ENCODE measurements at places on chromosomes 3 and 15.

- no peak for DNase-seq
Observed at GRCh38 chr3:131143802-131144201, 117.1 kb downstream of the NEK11 start.

DNA sequence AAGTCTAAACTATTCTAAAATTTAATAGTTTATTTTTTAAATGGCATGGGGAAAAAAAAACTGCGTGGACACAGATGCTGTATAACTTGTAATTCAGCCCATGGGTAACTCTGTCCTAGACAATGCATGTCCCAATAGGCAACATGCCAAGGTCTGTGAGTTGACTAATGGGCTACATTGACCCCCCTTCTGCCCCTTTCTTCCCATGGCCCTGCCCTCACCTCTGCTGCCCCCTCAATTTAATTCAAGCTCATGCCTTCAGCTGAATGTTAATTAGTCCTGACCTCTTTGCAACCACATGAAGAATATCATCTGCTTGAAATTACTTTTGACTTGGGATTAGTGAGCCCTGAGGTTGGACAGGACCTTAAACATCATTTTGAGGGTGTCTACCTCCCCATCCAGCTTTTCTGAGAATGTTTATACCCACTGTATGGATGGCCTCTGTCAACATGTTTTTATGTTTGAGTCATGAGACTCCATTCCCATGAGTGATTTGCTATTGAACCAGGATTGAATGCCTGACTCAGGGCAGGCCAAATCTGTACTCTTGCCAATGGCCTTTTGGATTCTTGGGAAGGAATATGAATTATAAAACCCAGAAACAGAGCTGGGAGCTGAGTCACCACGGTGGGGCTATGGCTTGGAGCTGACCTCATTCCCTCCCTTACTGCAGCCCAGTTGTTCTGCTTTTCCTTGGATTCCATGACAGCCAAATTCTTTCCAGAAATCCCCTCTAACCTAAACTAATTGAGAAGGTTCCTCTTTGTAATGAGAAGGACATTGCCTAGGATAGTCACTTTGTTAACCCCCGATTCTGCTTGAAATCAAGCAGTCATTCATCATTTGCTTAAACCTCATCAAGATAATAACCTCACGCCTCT is 33.5 kb upstream of the PDE8A start:
- peak; percentile 33 for DNase-seq

- no peak for DNase-seq
Observed at GRCh38 chr3:196263819-196264218, 23.7 kb downstream of the PCYT1A start.

DNA sequence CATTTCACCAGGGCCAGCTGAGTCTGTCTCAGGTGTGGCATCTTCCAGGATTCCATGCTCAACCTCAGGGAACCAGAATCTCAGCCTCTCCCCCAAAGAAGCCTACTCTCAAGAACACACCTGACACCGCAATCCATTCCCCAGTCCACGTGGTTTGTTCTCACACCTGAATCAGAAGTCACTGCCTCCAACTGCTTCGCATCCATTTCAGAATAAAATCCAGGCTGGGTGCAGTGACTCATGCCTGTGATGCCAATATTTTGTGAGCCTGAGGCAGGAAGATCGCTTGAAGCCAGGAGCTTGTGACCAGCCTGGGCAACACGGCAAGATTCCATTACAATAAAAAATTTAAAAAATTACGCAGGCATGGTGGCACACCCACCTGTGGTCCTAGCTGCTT is 212.2 kb downstream of the FOXP1 start:
- peak; percentile 4 for DNase-seq

GRCh38 chr15:80885016-80885579 is 104.5 kb downstream of the MESD start:
- no peak for DNase-seq

- DNase-seq, result no peak
Observed at GRCh38 chr3:68759526-68760035, 172.8 kb downstream of the TAFA4 start.

- no peak for DNase-seq
Observed at GRCh38 chr15:101185770-101186169, 66.1 kb downstream of the CHSY1 start.

- DNase-seq, result peak; percentile 20
Observed at GRCh38 chr3:114362815-114363214, 69.0 kb downstream of the TIGIT start.

DNA sequence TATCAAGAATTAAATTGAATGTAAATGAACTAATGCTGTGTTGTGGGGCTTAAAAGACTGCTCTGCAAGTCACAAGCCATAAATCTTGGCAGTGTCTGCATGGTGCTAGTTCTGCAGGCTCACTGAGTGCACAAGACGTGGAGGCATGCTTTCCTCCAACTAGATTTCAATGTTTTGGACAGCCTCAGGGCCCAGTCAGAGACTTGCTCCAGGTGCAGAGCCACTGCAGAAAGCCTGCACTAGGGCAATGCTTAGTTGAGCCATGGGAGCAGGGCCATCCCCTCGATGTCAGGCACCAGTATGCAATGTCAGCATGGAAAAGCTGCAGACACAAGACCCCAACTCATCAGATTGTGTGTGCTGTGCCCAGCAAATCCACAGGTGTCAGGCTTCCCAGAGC is 234.5 kb upstream of the CDIN1 start:
- no peak for DNase-seq

GRCh38 chr3:110821586-110821985 is 250.0 kb upstream of the NECTIN3 start:
- no peak for DNase-seq

GRCh38 chr3:151673974-151674373 is 59.8 kb upstream of the AADACL2 start:
- DNase-seq, result no peak

- DNase-seq, result no peak
Observed at GRCh38 chr15:73681063-73681462, 3.1 kb upstream of the CD276 start.

GRCh38 chr3:24460974-24461373 is 33.7 kb downstream of the THRB start:
- no peak for DNase-seq

DNA sequence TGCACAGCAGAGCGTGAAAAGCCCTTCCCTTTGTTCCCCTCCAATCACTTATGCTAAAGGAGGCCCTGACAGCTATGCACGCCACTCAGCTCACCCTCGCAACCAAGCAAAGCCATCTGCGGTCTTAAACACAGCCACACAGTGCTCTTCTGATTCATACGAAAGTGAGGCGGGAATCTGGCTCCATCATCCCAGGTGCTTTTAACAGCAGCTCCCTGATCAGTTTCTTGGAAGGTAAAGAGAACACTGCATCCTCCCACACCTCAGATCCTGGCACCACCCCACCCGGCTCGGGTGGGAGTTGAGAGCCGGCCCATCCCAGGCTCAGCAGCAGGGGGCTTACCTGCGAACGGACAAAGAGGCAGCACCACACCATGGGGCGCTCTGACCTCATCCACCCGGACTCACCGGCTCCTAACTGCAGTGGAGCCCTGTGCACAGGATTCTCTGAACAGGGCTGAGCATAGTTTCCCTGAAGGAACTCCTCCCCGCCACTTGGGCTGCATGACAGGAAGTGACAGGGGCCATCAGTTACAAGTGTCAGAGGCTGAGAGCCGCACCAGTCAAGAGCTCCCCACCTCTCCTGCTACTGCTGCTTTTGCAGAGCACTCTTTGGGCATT is 114.3 kb upstream of the ARHGEF3 start:
- no peak for DNase-seq

GRCh38 chr3:114721864-114722263 is 425.2 kb downstream of the ZBTB20 start:
- DNase-seq, result no peak

- no peak for DNase-seq
Observed at GRCh38 chr3:150450916-150451315, 42.8 kb downstream of the TSC22D2 start.

- no peak for DNase-seq
Observed at GRCh38 chr15:33825453-33825852, 142.8 kb upstream of the CHRM5 start.

DNA sequence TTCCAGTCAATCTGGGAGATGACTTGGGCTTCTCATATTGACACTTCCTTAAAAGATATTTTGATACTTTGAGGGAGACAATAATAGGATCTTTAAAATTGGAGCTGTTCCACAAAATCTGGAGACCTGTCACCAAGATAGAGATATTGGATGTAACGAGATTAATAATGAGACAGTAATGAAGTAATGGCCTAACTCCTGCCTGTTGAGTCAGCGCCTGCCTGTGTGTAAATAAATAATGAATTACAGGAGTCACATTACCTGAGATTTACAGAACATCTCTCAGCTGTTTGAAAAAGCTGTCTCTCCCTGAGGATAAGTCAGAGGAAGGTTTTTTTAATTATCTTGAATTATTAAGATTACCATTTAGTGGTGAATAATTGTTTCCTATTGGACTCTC is 43.8 kb upstream of the MITF start:
- DNase-seq, result peak; percentile 8

DNA sequence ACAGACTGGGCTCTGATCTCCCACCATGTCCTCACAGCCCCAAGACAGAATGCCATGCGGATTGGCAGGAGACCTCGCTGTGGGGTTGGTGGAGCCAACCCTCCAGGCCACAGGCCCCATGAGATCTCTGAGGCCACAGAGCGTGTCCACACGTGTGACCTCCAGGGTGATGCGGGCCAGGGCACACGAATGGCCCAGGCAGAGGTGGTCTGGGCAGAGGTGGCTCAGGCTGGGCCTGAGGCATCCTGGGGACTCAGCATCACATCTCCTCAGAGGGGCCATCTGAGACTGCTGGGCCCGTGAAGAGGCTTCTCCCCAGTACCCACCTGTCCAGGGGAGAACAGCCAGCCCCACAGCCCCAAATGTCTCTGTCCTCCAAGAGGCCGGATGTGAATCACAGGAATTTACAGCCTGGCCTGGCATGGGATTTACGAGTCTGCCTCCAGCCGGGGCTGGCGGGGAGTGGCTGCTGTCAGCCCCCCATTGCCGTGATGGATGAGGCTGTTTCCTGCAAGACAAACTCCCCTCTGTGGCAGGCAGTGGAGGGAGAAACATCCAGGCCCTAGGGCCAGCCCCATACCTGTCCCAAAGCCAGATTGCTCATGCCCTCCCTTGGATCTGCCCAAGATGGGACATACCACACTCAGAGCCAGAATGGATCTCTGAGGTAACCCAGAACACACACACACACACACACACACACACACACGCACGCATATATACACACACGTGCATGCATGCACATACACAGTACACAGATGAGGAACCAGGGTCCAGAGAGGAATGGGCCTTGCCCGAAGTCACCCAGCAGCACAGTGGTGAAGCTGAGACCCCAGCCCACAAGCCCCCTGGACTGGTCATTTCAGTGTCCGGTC is 208.3 kb downstream of the TBC1D2B start:
- peak; percentile 38 for DNase-seq

GRCh38 chr3:171871392-171872274 is 28.5 kb downstream of the TMEM212 start:
- no peak for DNase-seq

GRCh38 chr3:13051066-13051465 is 22.2 kb downstream of the IQSEC1 start:
- DNase-seq, result no peak

GRCh38 chr15:53962646-53963561 is 15.3 kb upstream of the UNC13C start:
- no peak for DNase-seq

DNA sequence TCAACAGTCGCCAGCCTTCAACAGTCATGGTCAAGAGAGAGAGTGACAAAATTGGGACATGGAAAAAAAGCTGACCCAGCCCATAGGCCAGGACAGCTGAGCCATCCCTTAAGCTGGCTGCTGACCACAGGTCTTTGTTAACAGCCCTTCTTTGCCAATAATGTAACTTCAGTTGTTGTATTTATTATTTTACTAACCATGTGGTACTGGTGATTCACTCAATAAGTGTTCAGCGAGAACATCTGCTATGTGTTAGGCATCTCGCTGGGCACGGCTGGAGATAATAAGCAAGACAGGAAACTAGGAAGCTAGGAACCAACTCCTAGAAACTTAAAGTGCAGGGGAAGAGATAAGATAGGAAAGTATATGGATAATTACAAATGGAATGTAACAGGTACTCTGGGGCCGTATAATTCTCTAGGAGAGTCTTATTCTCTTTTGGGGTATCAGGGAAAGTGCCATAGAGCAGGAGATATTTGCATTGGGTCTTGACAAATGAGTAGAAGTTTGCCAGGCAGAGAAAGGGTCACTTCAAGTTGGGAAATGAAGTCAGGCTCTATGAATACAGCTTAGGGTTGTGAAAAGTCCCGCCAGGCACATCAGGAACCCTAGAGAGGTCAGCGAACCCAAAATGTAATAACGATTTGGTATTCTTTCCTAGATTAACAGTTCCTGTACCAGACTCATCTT is 84.0 kb upstream of the TRA2B start:
- DNase-seq, result peak; percentile 50

DNA sequence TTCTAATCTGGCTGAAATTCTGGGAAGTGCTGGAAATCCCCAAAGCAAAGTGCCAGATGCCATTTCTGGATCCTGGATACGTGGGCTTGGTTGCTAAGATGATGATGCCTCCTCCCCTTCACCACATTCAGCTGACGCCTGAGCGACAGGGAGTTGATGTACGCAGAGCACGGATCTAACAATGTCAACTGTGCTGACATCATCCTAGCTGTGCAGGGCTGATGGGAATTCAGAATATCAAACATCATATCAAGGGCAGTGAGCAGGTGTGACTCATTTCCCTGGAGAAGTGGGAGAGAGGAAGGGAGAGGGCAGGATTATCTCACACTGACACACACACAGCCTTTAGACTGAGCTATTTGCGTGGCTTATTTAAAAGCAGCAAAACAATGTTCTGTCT is 92.6 kb upstream of the ZBTB20 start:
- peak; percentile 86 for DNase-seq

DNA sequence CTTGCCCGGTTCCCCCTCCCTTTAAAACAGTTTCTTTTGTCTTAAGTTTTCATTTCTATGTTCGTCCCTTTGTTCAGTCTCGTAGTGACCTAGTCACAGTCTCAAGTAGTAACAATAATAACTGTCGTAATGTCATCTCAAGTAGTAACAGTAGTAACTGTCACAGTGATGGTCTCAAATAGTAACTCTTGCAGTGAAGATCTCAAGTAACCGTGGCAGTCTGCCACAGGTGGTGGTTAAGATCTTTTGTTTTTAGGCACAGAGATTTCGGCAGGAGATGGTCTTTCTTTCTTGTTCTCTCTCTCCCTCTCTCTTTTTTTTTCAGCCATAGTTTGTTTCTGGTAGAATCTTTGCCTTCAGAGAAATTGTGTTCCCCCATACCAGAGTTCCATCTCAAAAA is 656.0 kb upstream of the SGO1 start:
- DNase-seq, result no peak

DNA sequence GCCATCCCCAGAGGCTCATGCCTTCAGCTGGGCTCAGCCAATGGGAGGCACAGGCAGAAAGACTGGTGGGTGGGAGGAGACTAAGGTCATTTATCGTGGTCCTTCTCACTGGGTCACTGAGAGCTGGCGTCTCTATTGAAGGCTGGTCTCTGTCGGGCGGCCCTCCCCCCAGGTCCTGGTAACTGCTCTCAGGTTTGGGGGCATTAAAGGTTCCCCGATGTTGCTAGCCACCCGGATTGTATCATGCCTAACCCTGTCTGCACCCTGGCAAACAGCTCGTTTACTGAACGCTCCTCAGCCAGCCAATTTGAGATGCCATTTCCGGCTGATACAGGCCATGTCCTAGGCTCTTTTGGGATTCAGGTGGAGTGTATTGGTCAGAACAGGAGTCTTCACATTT is 10.5 kb downstream of the SELENOS start:
- no peak for DNase-seq

- no peak for DNase-seq
Observed at GRCh38 chr15:59148153-59148833, 43.3 kb downstream of the CCNB2 start.

- peak; percentile 74 for DNase-seq
Observed at GRCh38 chr3:149473357-149474249, 894 bp upstream of the TM4SF4 start.

GRCh38 chr3:165984589-165984988 is 147.4 kb upstream of the BCHE start:
- no peak for DNase-seq

Measured in RWPE1 (cell line).